ENCODE measurements at places on chromosomes 1 and 21.

DNA sequence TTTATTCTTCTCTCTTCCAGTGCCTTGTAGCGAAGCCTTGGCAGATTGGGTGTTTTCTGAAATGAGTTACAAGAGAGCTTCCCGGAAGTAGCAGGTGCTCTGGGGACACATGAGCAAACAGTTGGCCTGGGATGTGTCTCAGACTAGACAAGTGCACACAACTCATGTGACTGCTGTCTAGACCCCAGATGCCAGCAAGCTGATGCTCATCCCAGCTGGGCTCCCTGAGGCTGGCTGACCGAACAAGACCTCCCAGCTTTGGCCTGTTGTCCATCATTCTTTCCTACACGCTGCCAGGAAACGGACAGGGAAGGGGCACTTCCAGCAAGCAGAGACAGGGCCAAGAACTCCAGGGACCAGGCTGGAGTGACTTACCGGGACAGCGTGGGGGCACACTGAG is 18.7 kb upstream of the CSF1 start:
- no peak for DNase-seq

DNA sequence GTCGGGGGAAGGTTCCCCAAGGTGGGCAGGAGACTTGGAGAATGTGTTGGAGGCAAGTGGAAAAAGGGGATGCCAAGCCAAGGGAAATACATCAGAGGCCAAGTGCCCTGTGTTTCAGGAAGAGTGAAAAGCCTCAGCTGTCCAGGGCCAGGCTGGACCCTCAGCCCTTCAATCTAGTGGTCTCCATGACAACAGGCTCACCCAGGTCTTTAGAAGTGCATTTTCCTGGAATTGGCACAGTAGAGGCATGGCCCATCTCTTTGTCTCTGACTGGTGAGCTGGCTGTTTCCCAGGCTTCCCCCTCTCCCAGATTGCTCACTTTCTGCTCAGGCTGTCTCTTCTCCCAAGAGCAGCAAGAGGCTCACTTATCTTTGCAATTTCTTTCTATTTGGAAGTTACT is 10.4 kb upstream of the RHBG start:
- DNase-seq = peak; percentile 27

- DNase-seq = no peak
Observed at GRCh38 chr1:213391445-213391844, 340.4 kb downstream of the RPS6KC1 start.

GRCh38 chr1:171742577-171742922 is 685 bp upstream of the VAMP4 start:
- peak; percentile 81 for DNase-seq

DNA sequence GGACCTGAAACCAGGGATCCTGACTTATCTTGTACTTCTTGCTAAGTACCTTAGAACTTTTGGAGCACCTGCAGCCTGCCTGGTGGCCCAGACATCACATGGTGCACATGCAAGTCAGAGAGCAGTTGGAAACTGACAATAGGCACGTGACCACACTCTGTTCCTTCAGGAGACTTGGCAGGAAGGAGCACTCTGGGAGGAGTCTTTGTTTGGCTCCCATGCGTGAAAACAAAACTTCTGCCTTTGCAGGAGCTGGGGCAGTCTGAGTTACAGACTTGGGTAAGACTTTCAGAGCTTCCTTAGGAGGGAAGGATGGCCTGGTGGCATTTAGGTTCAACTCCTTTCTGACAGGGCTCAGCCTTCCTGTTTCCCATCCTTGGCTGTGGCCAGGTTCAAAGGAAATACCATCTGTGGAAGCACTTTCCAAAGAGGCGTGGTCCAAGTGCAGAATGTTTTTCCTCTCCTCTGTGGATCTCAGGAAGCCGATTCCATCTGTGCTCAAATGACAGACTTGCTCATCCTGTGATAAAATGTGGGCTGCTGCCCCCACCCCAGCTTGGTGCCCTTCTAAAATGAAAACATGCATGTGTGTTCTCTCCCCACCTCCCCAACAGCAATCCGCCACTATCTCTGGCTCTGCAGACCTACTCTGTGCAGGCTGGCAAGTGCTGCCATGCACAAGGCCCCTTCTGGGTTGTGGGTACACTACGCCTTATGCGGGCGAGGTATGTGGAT is 14.1 kb upstream of the ZNF436 start:
- no peak for DNase-seq

DNA sequence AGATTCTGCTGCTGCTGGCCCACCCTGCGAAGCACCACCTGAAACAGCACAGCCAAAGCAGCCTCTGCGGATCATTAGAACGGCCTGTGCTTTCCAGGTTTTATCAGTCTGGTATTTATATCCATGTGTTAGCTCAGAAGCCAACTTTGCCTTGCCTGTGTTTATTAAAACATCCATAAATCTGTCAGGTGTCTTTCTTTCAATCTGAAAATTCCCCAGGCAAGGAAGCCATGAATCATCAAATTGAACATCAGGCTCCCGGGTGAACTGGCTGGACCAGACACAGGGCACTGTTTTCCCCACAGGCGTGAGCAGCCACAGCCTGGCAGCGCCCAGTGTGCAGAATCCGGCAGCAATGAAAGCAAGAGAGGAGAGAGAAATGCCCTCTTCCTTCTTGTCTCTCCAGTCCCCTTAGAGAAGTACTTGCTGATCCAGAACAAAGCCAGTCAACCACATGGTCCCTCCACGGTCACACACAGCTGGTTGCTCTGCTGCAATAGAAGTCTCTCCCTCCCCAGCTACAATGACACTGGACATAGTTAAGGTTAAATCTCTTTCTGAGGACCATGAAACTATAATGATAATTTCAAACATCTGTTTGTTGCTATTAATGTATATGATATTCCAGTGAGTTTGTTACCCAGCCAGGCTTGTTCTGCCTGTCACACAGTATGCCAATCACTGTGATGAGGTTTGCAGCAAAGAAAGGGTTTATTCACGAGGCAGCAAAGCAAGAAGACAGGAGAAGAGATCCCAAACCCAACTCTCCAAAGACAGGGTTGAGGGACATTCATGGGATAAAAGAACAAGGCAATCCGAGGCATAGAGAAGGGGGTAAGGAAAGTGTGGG is 212.1 kb upstream of the FMN2 start:
- no peak for DNase-seq

DNA sequence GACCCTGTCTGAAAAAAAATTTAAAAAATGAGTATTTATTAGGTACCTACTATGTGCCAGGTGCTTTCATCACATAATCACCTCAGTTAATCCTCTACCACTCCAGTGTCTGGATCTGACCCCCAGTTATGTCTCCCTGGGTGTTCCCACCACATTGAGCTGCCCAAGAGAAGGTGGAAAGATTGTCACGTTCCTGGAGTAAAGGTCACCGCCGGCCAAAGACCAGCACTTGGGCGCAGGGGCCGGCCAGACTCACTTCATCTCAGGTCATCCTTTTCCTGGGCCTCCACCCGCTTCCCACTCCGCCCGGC is 714 bp downstream of the PYCR2 start:
- DNase-seq = peak; percentile 48

DNA sequence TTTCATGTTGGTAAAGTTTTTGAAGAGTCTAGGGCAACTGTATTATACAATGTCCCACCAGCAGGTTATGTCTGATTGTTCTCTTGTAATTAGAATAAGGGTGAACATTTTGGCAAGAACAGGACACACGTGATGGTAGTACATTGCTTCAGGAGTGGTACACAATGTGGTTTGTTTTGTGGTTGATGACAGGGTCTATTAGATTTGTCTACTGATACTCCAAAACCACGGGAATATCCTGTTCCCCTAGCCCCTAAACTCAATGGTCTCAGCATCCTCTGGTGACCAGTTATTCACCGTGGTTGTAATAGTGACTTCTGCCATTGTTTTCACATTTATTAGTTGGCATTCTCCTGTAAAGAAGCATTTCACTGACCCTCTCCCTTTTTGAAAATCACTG is 22.1 kb upstream of the ACTA1 start:
- no peak for DNase-seq

DNA sequence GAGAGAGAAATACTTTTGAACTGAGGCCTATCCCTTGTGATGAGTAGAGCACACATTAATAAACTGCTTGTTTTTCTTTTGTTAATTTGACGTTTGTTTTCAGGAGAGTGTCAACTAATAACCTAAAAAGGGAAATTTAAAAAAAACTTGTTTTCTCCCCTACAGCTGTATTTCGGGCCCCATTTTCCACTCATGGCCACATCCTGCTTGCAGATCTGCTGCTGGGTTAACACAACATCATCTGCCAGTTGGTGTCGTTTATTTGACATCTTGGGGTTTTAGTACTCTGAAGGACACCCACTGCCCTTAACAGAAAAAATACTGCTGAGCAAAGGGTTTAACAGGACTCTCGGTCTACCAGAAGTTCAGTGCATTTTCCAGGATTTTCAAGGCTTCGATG is 848 bp upstream of the PYHIN1 start:
- no peak for DNase-seq

GRCh38 chr1:117646007-117646811 is 40.4 kb downstream of the TENT5C start:
- DNase-seq = no peak

GRCh38 chr1:68551459-68551858 is 54.6 kb upstream of the DEPDC1 start:
- no peak for DNase-seq

- no peak for DNase-seq
Observed at GRCh38 chr21:18153063-18153462, 91.6 kb upstream of the CHODL start.

- DNase-seq = no peak
Observed at GRCh38 chr1:54413732-54414131, 7.5 kb upstream of the SSBP3 start.

GRCh38 chr1:88394958-88395357 is 289.1 kb upstream of the PKN2 start:
- DNase-seq = no peak

- DNase-seq = no peak
Observed at GRCh38 chr1:20123722-20124455, 4.6 kb upstream of the PLA2G2D start.

- DNase-seq = no peak
Observed at GRCh38 chr1:200780545-200781369, 42.1 kb downstream of the CAMSAP2 start.

GRCh38 chr21:33684923-33685560 is 42.7 kb downstream of the ITSN1 start:
- DNase-seq = no peak

DNA sequence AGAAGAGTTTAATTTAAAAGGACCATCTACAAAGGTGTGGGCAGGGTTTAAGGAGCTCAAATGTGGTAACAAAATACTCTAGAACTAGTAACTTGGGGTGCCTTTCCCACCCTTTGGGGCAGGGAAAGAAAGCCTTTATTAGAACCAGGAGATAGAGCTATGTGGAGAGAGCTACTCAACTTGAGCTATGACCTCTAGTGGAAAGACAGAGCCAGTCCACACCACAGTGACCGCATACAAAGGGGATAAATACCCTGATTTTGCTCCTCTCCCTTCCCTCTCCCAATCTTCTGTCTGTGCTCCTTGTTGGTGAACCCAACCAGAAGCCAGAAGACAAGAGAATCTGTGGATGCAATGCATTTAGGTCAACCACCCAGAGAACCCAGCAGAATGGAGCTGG is 54.4 kb upstream of the JAK1 start:
- DNase-seq = no peak

DNA sequence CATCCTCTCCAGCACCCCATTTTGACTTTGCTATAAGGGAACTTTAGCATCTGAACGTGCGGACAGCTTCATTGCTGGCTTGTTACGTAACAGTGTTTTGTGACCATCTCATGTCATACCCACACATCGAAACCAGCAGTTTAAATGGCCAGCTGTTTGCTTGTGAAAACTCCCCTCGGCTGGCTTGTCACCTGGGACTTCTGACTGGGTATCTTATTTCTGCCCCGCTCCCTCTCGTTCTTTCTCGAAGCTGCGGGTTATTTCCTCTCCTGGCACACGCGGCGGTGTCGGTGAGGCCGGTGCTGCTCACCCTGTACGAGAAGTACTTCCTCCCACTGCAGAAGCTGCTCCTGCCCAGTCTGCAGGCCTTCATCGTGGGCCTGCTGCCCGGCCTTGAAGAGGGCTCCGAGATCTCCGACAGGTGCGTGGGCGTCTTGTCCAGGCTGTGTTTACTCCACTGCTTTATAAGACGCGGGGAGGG is 43.5 kb downstream of the DOP1B start:
- peak; percentile 84 for DNase-seq

DNA sequence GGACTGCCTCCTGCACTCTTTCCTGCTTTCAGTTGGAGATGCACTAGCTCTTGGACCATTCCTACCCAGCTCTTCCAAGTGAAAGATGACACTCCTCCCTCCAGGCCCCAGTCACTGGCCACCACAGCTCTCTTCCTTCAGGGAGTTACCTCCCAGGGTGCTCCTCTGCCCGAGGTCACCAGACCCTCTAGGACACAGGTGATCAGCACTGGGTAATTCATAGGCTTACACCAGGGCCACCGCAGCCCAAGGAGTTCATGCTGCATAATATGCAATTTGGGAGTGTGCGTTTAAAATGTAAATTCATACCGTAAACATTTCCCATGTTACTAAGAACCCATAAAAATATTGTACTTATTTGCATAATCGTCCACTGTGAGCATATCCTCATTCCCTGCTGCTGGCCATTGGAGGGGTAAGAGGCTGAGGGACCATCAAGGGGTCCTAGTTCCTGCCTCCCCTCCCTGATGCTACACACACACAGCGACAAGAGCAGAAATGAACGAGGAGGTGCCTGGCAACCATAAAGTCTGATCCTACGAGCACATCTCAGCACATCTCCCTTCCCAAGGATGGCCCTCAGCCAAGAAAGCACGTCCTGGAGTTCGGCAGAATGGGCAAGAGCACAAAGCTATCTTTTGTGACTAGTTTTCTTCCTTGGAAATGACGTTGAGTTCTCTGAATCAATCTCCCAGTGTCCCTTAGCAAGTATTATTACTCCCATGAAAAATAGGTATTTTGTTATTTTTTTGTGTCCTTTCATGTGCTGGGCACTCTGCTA is 222.9 kb upstream of the RAB4A start:
- DNase-seq = no peak

- no peak for DNase-seq
Observed at GRCh38 chr1:186093437-186093836, 281.6 kb downstream of the TPR start.

- DNase-seq = no peak
Observed at GRCh38 chr1:93471911-93472310, 24.0 kb downstream of the FNBP1L start.

DNA sequence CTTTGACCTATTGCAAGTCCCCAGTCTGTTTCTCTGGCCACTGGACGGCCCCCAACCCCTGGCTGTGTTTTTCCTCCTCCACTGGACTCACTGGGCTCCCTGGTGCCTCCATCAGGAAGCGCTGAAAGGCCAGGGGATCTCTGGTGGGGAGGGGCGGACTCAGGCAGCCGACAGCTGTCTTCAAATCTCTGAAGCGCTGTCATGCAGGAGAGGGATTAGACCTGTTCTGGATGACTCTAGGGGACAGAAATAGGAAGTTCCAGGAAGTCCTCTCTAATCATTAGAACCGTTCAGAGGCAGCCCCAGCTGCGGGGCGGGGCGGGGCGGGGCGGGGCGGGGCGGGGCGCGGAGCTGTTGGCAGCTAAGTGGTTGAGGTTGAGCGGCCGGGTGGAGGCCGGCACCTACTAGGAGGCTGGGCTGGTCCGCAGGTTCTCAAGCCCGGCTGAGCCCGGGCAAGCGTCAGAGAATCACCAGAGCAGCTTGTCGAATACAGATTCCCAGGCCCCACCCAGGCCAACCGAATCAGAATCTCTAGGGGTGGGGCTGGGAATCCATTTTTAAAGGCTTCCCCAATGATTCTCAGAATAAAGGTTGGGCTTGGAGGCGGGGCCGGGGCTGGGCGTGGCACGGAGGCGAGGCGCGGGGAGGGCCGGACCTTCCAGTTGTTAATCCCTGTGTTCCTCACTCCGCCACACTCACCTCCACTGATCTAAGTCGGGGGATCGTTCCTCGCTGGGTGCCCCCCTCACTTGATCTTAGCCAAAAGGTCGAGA is 11.4 kb upstream of the PHLDA3 start:
- peak; percentile 92 for DNase-seq
